ENCODE measurements at places on chromosomes 12 and 14.
A peak's percentile ranks its signal among the peaks of the same experiment; 100 is the strongest.

- DNase-seq = peak; percentile 80
Measured at GRCh38 chr12:6998715-6999451, 19.4 kb downstream of the LPCAT3 start.

DNA sequence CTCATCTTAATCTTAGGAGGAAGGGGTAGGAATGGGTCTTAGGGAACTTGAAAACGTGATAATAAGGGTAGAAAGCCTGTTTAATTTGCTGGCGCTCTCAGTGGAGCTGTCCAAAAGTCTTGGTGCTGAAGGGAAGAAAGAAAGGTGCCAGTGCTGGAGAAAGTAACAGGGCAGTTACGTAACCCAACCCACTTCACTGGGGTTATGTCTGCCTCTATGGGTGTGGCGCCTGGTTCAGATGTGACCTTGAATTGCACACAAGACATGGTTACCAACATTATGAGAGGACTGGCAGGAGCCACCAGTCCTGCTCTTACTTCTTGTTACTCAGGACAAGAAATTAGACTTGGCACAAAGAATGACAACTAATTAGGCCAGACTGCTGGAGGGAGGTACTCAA lies 18.6 kb upstream of the GPATCH2L start:
- peak; percentile 21 for DNase-seq

GRCh38 chr12:62700091-62700880 lies 233.7 kb downstream of the MON2 start:
- DNase-seq = peak; percentile 46

- no peak for DNase-seq
Measured at GRCh38 chr12:124592481-124593160, 25.2 kb upstream of the NCOR2 start.

- peak; percentile 46 for DNase-seq
Measured at GRCh38 chr12:88291498-88292131, 149.5 kb downstream of the TMTC3 start.

- DNase-seq = peak; percentile 16
Measured at GRCh38 chr14:85071447-85071846, 458.5 kb upstream of the FLRT2 start.

GRCh38 chr14:100900837-100901390 lies 2.6 kb downstream of the RTL1 start:
- DNase-seq = peak; percentile 32

- no peak for DNase-seq
Measured at GRCh38 chr14:104517426-104517825, 62.1 kb upstream of the C14orf180 start.

DNA sequence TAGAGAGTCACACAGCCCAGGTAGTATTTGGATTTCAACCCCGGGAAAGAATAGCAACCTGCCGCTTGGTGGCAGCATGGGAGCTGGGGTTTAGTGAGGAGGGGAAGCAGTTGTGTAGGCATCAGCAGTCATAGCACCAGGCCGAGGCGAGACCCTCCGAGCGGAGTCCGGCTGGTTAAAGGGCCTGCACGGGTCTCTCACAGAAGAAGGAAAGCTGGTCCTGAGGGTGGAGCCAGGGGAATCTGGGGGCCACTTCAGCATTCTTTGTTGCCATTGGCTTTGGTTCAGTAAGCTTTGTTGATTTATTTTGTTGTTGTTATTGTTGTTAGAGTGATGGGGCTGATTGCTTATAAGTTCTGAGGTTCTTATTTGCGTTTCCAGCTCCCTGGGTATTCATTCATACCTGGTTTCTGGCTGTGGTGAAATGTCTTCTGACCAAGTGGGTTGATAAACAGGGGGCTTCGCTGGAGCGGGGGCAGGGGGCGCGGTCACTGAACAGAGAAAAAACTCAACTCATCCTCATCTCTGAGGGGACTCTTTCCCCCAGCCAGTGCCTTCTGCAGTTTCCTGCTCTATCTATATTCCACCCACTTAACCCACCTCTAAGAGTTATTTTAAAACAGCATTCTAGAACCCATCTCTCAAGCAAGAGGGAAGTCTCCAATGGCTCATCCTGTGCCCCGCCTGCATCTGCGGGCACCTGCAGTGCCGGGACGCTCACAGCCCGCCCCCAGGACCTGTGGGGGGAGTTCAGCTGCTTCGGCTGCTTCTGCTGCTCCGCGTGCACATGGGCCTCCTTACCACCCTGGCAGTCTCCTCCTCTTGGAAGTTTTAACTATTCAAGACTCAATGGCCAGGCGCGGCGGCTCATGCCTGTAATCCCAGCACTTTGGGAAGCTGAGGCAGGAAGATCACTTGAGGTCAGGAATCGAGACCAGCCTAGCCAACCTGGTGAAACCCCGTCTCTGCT lies 11.6 kb downstream of the CKB start:
- no peak for DNase-seq

DNA sequence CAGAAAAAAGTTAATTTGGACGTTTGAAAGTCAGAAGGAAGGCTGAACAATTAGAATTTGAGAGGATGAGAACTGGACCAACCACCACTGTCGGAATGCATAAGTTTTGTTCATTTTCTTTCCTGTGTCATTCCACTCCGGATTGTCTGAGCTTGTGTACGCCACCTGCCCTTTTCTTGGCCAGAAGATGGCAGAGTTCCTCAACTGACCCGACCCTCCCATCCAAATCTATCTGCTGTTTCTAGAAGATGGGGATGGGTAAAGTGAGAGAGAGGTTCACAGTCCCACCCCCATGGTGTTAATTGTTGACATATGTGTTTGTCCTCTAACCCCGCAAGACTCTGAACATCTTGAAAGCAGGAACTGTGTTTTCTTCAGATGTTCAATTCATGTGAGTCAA lies 388.0 kb downstream of the VRK1 start:
- peak; percentile 46 for DNase-seq

DNA sequence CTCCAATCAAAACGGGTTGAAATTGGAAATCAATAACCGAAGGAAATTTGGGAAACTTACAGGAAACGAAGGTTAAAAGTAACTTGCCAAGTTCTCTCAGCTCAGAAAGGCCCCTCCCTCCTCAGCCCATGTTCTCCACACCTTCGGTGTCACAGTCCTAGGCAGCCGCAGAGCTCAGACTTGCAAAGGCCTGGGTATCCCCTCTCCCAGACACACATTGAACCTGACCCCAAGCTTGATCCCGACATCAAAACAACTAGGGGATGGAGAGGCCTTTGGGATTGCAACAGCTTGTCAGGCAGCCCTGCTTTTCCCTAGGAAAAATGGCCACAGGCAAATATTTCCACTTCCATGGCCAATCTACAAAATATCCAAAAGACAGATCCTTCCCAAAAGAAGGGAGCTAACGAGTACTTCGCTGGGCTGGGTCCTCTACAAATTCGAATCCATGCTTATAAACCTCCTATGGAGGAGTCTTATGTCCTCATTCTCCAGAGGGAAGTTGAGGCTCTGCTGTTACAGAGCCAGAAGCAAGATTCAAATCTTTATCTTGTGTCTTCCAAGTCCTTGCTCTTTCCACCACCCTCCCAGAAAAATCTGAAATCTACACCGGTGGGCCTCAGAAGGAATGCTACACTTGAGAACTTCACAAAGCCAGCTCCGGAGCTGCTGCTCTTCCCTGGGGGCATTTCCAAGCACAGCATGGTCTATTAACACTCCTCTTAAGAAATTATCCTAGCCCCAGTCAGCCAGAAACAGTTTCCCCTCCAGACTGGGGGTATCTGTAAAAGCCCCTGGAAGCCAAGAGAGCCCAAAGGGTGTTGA lies 35.7 kb upstream of the PNMA1 start:
- no peak for DNase-seq

- no peak for DNase-seq
Measured at GRCh38 chr12:113325916-113326315, 9.0 kb downstream of the SLC8B1 start.

GRCh38 chr14:33848706-33849454 lies 102.0 kb downstream of the EGLN3 start:
- DNase-seq = peak; percentile 90

- no peak for DNase-seq
Measured at GRCh38 chr14:50093496-50093895, 22.9 kb downstream of the VCPKMT start.

DNA sequence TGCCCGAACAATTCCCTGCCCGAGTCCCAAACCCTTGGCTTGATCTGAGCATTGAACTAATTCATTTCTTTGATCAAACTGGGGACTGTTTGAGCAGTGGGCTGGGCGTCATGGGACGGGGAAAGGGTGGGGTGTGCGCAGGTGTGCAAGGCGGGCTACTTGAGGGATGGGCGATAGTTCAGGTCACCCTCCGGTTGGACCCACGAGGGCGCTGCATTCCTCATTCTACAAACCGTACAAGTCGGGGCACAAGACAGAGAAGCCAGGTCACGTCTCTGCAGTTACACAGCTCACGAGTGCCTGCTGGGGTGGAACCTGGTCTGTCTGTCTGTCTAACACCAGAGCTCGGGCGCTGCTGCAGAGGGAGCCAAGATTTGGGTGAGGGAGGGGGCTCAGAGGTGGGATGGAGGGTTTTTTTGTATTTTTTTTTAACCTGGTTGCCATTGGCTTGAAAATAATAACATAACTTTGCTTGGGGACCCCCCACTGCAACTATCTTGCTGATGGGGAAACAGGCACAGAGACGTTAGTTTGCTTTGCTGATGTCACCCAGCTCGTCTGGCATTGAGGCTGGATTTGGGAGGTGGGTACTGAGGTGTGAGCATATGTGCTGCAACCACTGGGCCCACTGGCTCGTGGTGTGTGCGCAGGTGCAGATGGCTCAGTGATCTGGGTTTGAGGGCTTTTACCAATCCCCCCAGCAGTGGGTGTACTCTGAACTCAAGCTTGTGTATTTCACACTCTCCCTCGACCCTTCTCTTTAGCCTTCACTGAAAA lies 7.6 kb upstream of the RTL1 start:
- no peak for DNase-seq

- peak; percentile 24 for DNase-seq
Measured at GRCh38 chr12:75982979-75983660, 48.5 kb downstream of the PHLDA1 start.

DNA sequence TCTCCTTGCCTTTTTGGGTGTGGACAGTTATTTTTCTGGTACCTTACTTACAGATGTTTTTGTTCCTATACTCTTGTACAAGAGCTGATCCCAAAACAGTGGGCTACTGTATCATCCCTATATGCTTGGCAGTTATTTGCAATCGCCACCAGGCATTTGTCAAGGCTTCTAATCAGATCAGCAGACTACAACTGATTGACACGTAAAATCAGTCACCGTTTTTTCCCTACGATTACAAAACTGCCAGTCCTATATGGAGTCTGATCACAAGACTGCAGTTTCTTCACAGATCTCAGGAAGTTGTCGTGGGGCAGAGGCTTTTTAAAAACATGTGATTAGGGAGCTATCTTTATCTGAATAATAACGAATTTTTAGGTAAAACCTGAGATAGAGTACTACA lies 1.3 kb downstream of the LYSET start:
- DNase-seq = no peak

DNA sequence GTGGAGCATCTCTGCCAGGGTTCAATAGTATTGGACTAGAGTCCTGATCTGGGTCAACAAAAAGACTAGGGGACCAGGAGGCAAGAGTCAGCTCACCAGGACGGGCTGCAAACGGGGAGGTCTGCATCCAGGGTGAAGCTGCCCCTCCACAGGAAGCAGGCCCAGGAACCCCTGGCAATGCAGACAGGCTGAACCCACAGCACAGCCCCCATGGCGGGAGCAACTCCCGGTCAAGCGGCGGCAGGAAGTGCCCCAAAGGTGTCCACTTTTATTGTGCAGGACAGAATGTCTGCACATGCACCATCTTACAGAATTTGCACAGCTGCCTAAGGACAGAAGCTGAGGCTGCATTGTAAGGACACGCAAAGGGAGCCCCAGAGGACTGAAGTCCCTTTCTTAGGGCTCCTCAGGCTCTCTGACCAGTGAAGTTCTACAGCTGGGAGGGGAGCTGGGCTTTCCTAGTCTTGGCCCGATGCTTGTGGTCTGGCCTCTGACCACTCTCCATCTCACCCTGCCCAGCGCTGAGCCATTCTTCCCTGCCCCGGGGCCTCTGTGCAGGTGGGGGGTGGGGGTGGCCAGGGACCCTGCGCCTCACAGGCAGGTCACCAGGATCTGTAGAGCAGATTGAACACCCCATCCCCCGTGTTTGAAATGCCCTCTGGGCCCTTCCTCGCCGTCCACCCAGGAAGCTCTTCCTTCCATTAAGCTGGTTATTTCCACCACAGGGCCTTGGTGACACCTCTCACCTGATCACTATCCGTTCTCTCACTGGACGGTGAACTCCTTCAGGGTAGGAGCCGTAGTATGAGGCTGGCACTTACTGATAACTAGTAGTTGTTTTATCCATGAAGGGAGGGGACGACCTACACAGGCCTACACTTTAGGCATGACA lies 75.9 kb downstream of the NINJ2 start:
- no peak for DNase-seq

DNA sequence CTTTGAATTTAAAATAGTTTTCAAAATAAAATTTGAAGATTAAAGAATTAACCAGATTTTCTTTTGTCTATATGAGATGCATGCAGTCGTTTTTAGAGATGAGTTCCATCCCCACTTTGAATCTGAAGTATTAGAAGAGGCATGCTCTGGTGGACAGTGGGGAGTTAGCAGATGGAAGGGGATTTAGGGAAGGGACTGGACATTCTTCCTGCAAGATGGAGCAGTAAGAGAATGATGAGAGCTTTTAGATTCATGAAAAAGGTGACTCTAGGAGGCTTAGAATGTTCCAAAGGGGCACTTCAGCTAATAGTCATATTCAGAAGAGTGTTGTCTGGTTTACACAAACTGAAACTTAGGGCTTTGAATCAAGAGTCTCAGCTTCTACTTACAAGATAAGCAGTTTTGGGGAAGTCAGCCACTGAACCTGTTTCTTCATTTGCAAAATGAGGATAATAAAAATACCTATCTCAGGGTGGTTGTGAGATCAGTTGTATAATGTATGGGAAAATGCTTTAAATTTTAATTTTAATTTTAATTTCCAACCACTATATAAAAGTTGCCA lies 3.7 kb downstream of the ZBTB1 start:
- no peak for DNase-seq

GRCh38 chr12:96120359-96121100 lies 73.6 kb upstream of the ELK3 start:
- no peak for DNase-seq

GRCh38 chr14:64873506-64874219 lies 6.0 kb downstream of the SPTB start:
- no peak for DNase-seq

DNA sequence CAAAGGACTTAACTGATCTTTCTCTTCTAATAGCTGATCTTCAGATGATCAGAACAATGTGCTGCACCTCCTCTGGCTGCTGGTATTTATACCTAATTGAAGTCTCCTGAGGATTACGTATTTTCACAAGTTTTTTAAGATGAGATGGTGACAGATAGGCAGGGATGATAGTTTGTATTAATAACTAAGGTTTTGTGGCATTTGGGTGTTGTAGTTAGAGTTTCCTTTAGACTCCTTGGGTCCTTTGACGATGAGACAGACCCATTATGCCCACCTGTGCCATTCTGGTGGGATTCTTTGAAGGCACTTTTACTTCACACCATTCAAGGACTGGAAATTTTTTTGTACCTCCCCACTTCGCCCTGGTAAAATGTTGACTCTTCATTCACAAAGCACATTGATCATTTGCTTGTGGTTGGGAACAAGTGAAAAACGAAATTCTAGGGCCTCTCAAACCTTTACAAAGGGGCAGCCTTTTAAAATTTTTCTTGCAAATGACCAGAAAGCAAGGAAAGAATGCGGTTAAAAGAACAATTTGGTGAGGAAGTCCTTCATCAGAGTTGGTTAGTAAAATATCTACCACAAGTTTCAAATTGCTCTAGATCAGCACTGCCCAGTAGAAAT lies at the start of gene IFNG:
Gene IFNG, minus strand, starts transcription at position 60 of the 624 bp plus-strand sequence. CDS start 125 bp downstream, outside the sequence.
- DNase-seq = no peak

All from kidney tubule cell (primary cell).